ENCODE measurements at places on chromosomes 6 and 20.

DNA sequence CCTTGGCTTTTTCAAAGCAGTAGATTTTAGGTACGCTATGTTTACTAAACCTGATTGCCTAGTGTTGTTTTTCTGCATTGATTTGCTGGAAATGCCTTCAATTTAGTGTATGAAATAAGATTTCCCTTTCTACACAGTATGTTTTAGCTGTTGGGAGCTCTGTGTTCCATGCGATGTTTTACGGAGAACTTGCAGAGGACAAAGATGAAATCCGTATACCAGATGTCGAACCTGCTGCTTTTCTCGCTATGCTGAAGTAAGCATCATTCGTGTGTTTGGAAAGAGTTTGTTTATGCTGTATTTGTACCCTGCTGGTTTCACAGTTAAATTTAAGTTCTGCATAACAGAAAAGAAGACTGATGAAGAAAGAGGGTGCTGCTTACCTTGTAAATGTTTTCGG is 1.9 kb downstream of the BTBD3 start:
- no peak for DNase-seq

- DNase-seq: no peak
Measured at GRCh38 chr20:21315138-21315537, 12.0 kb downstream of the XRN2 start.

DNA sequence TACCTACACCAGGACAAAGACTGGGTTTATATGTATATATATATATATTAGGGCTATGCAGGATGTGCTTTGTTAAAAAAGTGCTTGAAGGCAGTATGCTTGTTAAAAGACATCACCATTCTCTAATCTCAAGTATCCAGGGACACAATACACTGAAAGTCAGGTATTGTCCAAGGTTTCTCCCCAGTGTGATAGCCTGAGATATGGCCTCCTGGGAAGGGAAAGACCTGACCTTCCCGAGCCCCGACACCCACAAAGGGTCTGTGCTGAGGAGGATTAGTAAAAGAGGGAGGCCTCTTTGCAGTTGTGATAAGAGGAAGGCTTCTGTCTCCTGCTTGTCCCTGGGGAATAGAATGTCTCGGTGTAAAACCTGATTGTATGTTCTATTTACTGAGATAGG is 156.9 kb downstream of the GPX5 start:
- no peak for DNase-seq

GRCh38 chr6:29810371-29810770 is 17.3 kb upstream of the HLA-G start:
- no peak for DNase-seq

GRCh38 chr6:24245275-24245674 is 112.6 kb downstream of the DCDC2 start:
- DNase-seq: no peak

DNA sequence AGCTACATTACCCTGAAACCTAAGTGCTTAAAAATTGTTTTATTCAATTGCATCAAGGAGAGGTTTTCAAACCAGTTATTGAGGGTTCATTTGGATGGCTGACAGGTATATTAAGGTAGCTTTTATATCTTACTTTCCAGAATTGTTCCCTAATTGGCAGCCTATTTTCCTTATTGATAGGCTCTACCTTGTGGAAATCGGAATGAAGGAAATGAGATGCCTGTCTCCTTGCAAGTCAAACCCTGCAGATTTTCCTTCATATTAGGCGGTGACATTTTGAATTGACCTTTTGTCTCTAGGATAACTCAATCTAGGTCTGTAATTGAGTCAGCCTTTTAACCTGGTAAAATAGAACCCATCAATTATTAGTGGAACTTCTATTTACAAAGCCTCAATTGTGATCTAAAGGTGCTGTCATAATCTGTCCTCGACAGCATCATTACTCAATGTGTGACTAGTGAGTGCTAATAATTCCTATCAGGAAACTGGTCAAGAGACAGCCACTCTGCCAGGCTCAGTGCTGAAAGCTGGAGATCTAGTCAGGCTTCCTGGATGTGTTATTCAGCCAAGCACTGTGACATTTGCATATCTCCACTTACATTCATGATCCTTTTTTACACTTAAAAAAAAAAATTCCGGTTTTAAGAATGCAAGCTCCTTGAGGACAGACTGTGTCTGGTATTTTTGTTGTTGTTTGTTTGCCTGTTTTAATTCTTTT is 20.1 kb downstream of the OPRM1 start:
- DNase-seq: no peak

DNA sequence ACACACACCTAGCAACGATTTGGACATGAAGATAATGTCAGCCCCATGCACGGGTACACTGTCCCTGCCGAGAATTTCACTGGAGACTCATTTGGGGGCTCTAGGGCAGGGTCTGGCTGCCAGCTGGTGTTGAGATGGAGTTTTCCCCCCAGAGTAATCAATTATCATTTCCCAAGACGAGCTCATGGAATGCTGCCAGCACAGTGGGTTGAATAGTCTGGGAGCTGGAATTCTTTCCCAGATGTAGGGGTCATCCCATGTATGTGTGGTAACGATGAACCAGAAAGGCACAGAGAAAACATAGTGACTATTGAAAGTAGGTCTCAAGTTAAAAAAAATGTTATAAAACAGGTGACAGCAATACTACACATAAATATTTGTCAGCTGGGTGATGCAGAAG is 579.9 kb downstream of the MAFB start:
- DNase-seq: no peak

DNA sequence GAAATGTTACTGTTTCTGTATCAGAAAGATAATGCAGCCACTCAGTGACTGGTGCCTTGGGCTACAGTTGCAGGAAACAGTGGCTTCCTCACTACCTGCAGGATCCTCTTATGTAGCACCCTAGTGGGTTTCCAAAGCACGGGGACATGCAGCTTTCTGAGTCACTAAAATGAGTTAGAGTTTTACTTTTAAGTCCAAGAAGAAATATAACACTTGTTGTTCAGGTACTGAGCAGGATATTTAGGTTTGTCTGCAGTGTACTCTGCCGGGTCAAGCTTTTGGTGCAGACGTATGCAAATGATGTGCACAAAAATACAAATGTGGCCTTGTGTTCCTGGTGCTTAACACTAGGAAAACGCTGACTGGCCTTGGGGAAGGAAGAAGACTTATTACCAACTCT is 22.0 kb downstream of the ACSS1 start:
- no peak for DNase-seq

DNA sequence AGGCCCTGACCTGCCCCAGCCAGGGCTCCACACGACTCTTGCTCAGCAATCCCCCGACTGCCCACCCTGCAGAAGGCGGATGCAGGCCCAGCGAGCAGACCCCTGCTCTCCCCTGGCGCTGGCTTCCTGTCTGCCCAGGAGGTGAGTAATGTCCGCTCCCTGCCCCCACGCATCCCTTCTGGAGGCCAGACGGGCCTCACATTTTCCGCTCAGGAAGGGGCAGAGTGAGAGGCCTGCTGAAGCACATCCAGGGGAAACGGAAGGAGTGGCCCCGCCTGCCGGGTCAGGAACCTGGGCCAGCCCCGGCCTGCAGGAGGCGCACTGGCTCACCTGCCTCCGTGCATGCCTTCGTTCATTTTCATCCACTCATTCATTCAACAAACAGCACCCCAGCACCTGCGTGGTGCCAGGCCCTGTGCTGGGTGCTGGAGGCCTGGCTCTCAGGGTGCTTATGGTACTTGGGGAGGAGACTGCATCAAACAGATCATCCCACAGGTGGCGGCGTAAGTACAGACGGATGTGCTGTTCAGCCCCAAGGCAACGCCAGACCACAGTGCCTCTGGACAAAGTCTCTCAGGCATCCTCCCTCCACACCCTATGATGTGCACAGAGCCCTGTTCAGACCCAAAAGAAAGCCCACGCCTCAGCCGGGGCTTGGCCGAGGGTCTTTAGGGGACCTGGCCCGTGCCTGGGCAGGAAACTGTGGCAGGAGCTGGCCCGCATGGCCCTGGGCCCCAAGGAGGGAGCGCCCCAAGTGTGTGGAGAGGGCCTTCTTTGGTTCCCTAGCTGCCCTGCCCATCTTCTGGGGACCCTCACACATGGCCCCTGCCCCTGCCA is 112.1 kb downstream of the ASXL1 start:
- DNase-seq: no peak

- no peak for DNase-seq
Measured at GRCh38 chr6:118649918-118650581, 1.3 kb downstream of the CEP85L start.

DNA sequence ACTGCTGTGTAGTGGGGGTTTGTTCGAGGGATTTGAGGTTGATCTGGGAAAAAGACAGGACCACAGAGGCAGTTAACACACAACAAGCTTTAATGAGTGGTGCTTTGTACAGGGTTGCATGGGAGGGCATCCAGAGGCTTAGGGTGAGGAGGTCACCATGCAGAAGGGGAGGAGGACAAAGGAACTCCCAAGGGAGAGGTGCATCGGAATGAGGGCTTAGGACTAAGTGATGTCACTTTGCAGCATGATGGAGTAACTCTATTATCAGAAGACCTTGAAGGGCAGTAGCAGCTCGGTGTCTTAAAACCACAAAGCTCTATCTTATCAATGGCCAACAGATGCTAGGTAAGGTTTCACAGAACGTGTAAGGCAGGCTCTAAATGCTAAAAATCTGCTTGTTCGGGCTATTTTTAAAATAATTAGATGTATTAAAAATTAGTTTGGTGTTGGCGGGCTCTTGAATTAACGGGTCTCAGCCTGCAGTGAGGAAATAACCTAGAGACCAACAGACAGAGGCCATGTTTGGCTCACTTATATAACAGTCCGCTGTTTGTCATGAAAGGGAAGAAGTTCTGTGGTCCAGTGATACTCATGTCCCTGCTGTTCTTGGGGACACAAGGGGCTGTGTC is 37.9 kb downstream of the MAN1A1 start:
- no peak for DNase-seq

GRCh38 chr6:74289884-74290283 is 593.9 kb downstream of the CD109 start:
- no peak for DNase-seq

GRCh38 chr6:26141378-26141904 is 54.2 kb downstream of the HFE start:
- DNase-seq: no peak

DNA sequence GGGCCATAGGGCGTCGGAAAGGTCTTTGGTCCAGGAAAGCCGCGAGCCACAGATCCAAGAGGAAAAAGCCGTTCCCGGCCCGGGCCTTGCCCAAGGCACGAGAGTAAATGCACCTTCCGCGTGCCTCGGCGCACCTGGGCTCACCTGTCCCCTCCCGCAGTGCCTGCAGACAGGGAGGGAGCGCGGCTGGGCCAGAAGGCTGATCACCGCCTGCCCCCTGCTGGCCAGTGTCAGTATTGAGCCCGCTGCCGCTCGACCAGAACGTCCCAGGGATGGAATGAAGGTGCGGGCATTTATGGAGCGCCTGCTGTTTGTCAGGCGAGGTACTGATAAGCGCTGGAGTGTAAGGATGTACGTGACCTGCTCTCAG is 679 bp upstream of the LPIN3 start:
- peak; percentile 93 for DNase-seq

GRCh38 chr20:23165307-23165750 is 79.2 kb upstream of the CD93 start:
- DNase-seq: peak; percentile 74

- DNase-seq: no peak
Measured at GRCh38 chr6:154567695-154568220, 57.3 kb upstream of the CNKSR3 start.

DNA sequence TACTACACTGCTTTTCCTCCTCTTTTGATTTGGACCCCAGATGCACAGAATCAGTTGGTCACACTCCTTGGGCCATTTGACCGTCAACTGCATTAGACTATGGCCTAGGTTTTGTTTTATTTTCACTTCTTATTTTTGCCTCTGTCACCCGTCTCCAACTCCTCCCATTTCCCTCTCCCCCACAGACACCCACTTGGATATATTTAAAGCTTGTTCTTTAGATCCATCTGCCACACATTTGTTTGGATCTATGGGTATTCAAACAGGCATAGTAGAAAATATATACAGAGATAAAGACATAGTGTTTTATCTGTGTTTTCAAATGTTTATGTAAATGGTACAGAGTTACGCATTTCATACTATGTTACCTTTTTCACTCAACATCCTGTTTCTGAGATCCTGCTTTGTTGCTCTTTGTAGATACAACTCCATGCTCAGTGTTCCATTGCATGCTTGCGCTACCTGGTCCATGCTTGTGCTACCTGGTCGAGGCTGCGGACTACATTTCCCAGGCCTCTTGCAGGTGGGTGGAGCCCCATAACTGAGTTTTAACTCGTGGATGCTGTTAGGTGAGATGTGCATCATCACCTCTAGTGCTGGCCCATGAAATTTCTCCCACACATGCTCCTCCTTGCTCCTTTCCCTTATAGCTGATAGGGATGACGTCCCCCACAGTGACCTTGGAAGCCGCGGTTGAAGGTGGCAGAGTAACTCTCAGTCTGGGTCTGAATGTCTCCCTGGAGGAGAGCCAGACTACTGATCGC is 11.5 kb upstream of the PREX1 start:
- no peak for DNase-seq

- no peak for DNase-seq
Measured at GRCh38 chr6:3473773-3474172, 16.9 kb upstream of the SLC22A23 start.

GRCh38 chr6:159312206-159312605 is 143.0 kb downstream of the FNDC1 start:
- no peak for DNase-seq

- DNase-seq: no peak
Measured at GRCh38 chr20:2887715-2888114, 14.4 kb downstream of the PTPRA start.

GRCh38 chr20:35721621-35722020 is 20.4 kb downstream of the RBM39 start:
- no peak for DNase-seq

- DNase-seq: no peak
Measured at GRCh38 chr6:71582820-71583219, 294.2 kb downstream of the OGFRL1 start.

DNA sequence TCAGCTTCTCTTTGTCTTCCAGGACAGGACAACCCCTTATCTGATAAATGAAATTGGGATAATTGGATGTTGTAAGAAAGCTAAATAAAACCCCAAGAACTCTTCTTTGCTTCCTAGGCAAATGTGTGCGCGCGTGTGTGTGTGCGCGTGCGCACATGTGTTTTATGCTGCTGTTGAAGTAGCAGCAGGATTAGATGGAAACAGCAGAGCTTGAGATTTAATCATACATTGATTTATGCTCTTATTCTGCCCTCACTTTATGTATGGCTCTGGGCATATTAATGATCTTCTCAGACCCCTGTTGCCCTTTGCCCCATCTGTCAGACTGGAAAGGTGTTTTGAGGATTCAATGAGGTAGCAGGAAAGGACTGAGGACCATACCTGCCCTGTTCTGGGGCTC is 324.0 kb upstream of the MAP3K7 start:
- no peak for DNase-seq

GRCh38 chr6:96157018-96157565 is 141.3 kb downstream of the FUT9 start:
- DNase-seq: no peak

GRCh38 chr6:47810885-47811284 is 29.1 kb downstream of the OPN5 start:
- DNase-seq: no peak

- no peak for DNase-seq
Measured at GRCh38 chr6:3454273-3455010, 2.4 kb downstream of the SLC22A23 start.

Data from mucosa of gallbladder (tissue), 1 donor.